Activated naive CD8-positive, alpha-beta T cell treated with anti-CD3 and anti-CD28 coated beads, Interleukin-2, amount 50 U/mL, for 24 hours (primary cell): ENCODE measurements at places on chromosomes 6 and 20.

GRCh38 chr20:45206725-45207124 is at the start of gene SEMG1:
Gene SEMG1, plus strand, starts transcription at chr20:45207033. Its CDS starts 21 bp downstream, at chr20:45207054.
- DNase-seq, result no peak

DNA sequence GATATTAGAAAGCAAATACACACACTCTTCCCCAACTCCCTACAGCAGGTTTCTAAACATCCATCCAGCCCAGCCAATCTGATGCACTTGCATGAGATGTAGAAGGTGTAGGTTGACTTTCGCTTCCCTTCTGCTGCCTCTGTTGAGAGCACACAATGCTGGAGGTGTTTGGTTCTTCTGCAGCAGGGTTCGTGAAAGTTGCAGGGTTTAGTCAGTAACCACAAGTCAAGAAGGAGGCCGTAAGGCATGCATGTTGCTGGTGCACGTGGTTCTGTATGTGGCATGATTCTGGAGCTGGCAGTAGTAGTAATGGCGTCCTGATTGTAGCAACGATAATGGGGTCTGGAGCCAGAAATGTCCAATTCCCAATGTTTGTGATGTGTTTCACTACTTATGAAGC is 53.0 kb downstream of the DEK start:
- no peak for DNase-seq

DNA sequence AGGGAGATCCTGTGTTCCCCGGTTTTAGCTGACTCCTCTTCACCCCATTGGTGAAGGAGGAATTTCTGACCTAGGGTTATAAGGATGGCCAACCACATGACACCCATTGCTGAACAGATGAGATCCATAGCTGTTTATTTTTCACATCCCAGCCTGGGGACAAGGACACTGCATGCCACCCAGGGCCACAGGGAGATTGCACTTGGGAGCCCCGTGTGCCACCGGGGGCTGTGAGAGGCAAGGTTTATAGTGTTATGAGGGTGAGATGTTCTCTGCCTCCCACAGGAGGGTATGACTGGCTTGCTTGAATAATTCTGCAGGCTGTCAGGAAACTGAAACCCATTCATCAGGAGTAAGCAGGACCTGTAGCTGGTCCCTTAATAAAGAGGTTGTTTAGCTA is 14.7 kb upstream of the SLPI start:
- DNase-seq, result no peak

- no peak for DNase-seq
Measured at GRCh38 chr6:13668291-13668928, 43.2 kb downstream of the RANBP9 start.

GRCh38 chr6:101146389-101146788 is 247.1 kb upstream of the GRIK2 start:
- no peak for DNase-seq

- DNase-seq, result no peak
Measured at GRCh38 chr6:83378621-83379388, 52.0 kb downstream of the ME1 start.

DNA sequence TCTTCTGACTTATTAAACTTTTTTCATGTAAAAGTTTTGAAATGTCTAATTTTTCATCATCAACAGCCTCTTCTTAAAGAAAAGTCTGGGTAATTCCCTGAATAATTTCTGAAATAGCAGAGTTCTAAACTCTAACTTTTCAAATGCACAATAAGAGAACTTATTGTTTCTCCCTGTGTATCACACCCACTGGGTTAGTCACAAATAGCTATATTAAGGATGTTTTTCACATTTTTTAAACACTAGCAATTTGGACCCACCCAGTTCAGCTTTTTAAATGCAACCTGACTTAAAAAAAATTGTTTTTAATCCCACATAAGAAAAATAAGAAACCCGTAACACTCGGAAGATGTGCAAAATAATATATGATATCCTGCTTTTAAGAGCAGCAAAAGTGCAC is 61.4 kb upstream of the UTRN start:
- DNase-seq, result no peak

DNA sequence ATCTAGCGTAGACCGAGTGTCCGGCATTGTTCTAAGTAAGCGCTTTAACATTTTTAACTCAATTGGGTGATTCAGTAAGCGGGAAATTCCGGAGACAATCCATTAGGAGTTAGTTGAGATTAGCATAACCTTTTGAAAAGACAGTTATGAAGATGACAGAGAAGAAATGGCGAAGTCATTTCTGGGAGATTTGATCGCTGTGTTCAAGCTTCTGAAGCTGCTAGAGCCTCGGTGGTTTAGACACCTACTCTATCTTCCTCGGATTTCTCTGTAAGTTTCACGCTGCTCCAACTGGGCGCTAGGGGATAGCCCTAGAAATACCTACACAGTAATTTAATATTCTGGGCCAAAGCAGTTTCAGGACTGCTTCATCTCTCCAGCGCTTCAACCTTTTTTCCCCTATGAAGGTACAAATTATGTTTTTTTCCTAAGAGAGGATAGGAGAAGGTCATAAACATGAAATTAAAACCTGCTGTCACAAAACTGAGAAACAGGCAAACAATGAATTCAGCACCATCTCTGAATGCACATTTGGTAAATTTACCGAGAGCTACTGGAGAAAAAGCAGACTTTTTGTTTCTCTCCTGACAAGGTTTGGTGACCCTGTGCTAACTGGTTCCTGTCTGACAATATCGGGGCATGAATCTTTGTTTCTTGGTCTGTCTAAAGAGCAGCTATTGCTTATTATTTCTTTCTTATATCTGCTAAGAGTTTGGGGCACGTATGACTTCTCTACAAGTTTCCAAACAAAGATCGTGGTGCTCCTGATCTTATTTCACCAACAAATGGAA is 22.4 kb downstream of the ZNF311 start:
- DNase-seq, result no peak

DNA sequence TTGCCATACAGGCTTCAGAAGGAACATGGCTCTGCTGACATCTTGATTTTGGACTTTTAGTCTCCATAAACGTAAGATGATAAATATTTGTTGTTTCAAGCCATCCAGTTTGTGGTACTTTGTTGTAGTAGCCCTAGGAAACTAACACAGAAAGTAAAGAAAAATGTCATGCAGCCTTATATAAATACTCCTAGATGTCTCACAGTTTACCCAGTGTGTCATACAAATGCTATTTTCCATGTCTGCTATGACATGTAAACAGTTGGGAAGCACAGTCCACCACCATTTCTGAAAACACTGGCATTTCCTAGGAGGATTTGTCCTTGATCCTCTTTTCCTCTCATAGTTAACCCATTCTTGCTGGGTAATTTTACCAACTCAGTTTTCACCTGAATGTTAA is 30.6 kb upstream of the ME1 start:
- no peak for DNase-seq

DNA sequence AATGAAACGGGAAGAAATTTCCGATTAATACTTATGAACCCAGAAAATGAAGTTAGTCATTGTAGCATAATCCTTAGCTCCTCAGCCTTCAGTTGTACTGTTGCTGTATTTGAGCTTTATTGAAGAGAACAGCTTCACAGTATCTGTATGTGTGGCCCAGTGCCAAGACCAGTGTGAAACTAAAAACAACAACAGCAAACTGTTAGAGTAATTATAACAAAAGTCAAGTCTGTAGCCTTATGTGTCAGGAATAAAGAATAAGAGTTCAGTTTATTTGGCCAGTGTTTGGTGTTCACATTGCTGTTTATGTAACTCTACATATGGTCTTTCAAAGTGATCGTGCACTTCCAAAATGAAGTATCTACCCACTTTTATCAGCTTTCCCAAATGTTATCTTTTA is 70.9 kb downstream of the ARID1B start:
- no peak for DNase-seq

- DNase-seq, result no peak
Measured at GRCh38 chr6:107550241-107550840, 60.4 kb downstream of the SOBP start.

DNA sequence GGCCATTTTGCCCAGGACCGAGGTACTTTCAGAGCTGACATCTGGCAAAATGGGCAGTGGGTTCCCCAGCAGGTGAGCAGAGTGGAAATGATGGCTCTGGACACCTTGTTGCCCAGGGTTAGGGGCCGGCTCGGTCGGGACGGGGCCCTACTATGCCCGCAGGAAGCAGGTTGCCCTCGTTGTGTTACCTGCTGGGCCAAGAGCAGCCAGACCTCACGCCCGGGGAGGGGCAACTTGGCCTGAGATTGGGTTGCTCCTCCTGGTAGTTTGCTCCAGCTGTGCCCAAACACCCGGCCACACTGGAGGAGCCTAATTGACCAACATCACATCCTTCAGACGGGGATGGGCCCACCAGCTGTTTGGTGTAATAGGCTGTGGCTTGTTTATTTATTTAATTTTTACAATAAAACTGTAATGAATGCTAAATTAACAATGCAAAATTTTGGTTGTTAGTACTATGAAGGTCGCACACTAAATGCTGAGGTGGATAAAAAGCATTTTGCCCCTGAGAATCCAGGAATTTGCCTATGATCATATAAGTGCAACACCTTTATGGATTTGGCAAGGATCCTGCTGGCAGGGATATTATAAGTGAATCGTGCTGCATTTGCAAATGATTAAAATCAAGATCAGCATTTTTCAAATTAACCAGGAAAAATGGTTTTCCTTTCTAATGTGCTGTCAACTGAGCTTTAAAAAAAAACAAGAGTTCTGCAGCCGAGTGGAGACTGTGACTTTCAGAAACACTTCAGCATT is 26.6 kb upstream of the PCMTD2 start:
- DNase-seq, result no peak

DNA sequence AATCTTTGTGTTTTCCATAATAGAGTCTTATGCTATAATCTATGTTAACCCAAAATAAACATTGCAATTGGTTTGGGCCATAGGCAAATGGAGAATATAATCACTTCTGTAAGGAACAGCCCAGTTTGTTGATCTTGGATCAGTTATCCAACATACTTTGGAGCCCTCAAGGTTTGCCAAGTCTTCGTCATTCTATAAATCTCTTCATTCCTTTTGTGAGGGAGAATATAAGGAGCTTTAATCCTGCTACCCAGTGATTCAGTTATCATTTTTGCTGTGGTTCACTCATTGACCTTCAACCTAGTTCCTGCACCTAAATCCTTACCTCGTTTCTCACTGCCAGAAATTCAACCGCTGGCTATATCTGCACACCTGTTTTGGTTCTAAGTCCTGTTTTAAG is 500.3 kb upstream of the PTCHD4 start:
- no peak for DNase-seq

GRCh38 chr20:11993886-11994461 is 76.3 kb downstream of the BTBD3 start:
- no peak for DNase-seq

DNA sequence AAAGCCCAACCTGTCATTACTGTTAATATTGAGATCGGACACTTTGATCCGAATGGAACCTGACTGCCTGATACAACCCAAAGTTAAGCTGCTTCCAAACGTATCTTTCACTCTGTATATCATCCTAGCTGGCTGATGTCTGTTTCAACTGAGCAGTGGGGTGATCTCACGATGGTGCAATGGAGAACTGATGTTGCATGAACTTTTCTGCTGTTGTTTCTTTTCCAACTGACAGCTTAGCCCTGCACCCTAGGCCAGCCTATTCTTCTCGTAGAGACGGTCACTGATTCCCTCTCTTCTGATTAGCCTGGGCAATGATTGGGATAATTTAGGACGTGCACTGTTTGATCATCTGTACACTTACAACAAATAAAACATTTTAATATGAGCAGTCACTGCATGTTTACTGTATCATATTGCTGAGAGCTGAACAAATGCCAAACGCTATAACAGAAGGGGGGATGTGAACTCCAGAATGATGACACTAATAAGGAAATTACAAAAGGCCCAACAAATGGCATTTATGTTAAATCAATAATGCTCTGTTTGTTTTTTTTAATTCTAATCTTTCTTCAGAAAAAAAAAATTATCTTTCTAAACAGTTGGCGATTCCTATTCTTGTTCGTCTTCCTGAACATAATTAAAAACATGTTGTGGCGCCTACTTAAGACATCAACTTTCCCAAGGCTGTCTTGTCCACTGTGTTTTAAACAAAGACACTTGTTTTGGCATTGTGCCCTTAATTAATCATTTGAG is 184.8 kb downstream of the ZNF217 start:
- no peak for DNase-seq

- DNase-seq, result no peak
Measured at GRCh38 chr6:118933855-118934460, 1.0 kb downstream of the MCM9 start.

DNA sequence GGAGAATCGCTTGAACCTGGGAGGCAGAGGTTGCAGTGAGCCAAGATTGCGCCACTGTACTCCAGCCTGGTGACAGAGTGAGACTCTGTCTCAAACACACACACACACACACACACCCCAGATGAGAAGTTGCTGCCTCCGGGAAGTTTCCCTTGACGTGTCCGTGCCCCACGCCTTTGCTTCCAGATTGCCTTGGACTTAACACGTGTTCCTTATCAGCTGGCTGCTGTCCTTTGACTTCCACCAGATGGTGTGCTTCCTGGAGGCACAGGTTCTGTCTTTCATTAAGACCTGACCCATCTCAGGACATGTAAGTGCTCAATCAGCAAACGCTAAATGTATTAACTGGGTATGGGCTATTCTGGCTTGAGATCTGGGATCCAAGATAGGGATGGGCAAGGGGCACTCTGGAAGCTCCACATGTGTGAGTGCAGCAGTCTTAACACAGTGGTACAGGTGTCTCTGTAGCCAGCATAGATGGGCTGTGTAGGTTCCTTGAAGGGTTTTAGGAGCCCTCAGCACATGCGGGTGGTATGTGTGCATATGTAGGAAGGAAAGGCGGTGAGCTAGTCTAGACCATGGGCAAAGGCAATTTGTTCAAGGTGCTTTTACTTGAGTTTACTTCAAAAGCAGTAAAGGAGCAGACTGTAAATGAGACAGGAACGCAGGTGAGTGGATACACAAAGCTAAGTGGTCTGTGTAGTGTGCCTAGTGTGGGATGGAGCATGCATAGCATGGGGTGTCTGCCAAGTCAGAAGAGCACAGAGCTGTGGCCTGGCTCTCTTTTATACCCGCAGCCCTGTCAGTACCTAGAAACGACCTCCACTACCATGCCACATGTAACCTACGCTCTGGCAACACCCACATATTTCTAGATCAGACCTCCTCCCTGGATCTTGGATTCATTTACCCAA is 11.6 kb downstream of the PIGT start:
- DNase-seq, result no peak

GRCh38 chr6:15735567-15736265 is 72.9 kb upstream of the DTNBP1 start:
- DNase-seq, result no peak

DNA sequence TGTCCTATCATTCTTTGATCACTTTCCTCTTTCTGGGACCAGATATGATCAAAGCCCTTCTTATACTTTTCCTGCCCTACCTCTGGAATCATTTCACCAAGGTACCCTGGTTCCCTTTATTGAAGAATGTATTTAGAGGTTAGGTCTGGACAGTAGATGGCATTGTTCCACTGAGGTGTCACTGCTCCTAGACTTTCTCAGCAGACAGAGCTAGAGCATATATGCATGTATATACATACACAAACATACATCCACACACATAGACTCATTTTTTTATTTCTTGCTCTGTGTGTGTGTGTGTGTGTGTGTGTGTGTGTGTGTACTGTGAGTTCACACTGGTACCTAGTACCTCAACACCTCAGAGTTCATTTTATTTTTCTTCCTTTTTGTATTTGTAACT is 40.9 kb downstream of the PTPRA start:
- no peak for DNase-seq
